ENCODE measurements at places on chromosomes 11 and 22. TPM values are rescaled to one million over a fixed set of nuclear protein-coding genes. Genes with fewer than 3 reads are reported as not detected.

DNA sequence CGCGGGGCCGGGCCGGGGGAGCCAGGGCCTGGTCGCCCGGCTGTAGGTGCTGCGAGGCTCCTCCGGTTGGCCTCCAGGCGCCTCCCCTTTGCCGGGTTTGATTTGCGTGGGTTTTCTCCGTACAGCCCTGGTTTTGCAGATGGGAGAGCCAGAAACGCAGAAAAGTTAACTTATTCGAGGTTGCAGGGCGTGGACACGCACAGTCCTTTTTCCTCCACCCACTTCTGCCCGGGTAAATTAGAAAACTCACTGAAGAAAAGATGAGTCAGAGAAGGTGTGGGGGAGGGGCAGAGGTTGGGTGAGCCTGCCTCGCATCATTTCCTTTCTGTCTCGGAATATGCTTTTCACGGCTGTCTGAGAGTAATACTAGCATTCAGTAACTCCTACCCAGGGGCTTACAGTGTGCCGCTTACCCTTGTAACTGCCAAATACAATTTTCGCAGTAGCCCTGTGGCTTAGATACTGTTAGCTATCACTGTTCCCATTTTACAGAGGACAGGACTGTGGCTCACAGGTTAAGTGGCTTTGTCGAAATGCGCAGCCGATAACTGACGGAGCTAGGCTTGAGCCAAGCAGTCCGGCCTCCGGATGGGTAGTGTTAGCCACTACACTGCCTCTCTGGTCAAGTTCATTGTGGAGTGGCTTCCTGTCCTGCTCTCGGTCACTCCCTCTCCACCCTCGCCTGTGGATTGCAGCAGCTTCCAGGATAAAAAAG, 812 bp downstream of the FADD start:
- DNase-seq: peak; percentile 88
- peaks cover 5% of the 10 kb centered on the region for H3K4me1 ChIP-seq
- peak overlapping the region; percentile 82 for H3K27ac ChIP-seq
- H3K27me3 ChIP-seq: no peaks in the 10 kb centered on the region
- peak overlapping the region; percentile 97 for H3K4me3 ChIP-seq
- peaks cover 26% of the 10 kb centered on the region for H3K36me3 ChIP-seq

DNA sequence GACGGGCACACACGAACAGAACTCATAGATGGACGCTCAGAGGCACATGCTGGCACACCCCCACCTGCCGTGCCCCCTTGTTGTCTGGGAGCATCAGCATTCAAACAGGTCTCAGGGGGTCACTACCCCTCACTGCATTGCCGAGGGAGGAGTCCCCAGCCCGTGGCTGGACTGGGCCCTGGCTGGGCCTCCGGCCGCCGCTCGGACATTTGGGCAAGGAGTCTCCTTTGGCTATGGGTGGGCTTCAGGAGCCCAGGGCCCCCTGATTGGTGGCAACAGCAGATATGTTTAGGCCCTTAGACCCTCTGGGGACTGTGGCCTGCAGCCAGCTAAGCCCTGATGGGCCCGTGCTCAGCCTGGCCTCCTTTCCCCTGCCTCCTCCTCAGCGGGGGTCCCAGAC, 41.9 kb downstream of the FLRT1 start:
- no peak overlapping the region for H3K27ac ChIP-seq
- DNase-seq: no peak
- no peaks in the 10 kb centered on the region for H3K27me3 ChIP-seq

P2RY6 gene
- 8.8 TPM for total RNA-seq

PTGDR2 gene
- not detected for total RNA-seq

DNA sequence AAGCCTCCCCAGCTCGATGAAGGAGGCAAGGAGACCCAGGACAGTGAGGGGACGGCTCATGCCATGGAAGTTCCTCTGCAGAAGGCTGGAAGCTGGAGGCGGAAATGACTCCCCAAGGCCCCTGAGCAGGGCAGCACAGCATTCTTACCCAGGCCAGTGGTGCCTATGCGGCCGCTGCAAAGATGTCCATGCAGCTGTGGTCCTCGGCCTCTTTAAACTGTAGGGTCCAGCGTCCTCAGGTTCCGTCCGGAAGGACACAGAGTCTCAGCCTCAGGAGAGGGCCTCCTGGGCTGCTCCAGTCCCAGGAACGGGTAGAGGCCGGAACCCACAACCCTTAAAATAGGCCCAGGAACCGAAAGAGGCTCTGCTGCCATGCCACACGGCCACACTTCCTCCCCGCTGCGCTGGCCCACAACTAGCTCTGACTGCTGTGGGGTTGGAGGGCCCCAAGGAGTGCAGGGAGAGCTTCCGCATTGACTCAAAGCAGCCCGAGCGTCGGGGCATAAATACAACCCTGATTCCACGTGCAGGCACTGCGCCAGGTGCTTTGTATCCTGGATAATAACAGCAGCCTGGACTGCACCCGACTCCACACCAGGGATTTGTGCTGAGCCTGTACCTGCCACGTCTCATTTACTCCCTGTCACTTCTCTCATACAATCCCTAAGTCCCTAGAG, 5.5 kb downstream of the KIAA0930 start:
- no peak for DNase-seq
- H3K36me3 ChIP-seq: peaks cover 7% of the 10 kb centered on the region
- H3K4me1 ChIP-seq: peaks cover 11% of the 10 kb centered on the region
